ENCODE measurements at places on chromosomes 6 and 20.

DNA sequence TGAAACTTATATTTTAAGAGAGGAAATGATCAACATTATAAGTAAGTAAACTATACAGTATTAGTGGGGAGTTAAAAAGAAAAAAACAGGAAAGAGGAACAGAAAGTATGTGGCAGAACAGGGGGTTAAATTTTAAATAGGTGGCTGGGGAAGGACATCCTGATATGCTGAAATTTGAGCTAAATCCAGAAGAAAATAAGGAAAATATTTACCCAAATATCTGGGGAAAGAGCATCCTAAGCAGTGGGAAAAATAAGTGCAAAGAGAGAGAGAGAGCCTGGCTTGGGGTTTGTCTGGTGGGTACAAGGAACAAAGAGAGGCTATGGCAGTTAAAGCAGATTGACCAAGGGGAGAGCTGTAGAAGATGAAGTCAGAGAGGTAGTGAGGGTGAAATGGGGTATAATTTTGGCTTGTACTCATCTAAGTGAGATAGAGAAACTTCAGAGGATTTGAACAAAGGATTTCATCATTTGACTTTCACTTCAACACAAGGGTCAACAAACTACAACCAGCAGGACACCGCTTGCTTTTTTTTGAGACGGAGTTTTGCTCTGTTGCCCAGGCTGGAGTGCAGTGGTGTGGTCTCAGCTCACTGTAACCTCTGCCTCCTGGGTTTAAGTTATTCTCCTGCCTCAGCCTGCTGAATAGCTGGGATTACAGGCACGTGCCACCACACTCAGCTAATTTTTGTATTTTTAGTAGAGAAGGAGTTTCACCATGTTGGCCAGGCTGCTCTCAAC is 328.4 kb upstream of the CNR1 start:
- DNase-seq: no peak

DNA sequence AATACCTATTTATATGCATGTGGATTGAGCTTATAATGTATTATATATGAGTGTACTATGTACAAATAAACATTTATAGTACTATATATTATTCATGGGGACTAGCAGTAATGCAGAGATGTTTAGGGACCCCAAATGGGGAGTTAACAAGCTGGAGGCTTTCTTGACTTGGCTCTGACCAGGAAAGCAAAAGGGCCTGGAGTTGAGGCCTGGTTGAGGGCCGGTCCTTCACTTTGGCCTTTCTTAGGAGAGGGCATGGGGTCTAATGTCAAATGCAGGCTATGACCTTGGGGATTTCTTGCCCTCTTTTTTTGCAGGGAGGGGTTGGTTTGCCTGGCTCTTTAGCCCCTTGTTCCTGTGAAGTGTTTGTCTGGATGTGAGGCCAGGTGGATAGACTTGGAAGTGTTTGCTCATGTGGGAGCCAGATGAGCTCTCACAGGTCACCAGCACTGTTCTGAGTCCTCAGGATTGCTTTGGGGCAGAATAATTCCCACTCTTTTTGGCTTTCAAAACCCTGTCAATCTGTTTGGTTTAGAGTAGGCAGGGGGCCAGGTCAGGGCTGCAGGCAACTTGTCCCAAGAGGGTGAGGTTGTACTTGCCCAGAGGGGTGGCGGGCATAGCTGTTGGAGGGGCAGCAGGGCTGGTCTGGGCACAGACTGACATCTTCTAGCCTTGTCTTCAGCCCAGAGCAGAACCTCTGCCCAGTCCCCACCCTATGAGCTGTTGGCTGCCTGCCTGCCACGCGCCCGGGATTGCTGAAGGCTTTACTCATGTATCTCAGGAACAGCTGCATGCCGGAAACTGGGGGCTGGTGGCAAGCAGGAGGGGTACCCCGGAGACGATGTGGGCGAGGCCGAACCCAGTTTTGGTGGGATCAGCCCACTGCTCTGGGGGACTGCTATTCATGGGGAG is 14.6 kb downstream of the TJAP1 start:
- DNase-seq: no peak

GRCh38 chr20:62966212-62967148 is 14.0 kb downstream of the SLC17A9 start:
- no peak for DNase-seq

DNA sequence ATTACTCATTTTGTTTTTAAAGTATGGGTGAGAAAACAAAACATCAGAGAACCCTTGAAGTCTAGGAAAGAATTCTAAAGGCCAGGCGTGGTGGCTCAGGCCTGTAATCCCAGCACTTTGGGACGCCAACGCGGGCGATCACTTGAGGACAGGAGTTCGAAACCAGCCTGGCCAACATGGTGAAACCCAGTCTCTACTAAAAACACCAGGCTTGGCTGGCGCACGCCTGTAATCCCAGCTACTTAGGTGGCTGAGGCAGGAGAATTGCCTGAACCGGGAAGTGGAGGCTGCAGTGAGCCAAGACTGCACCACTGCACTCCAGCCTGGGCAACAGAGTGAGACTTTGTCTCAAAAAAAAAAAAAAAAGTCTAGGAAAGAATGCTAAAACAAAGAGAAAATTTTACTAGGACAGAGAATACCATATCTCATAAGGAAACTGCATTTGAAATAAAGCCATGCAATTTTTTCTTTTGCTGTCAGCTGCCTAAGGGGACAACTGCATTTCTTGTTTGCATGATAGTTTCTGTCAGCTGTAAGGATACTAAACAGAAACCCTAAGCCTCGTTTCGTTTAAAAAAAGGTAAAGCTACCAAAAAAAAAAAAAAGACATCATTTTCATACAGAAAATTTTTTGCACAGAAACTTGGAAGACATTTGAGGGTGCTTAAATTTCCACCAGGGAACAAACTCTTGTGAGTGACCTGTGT is 32.1 kb downstream of the SMLR1 start:
- DNase-seq: no peak

- no peak for DNase-seq
Measured at GRCh38 chr6:25685251-25685650, 33.2 kb downstream of the SCGN start.

DNA sequence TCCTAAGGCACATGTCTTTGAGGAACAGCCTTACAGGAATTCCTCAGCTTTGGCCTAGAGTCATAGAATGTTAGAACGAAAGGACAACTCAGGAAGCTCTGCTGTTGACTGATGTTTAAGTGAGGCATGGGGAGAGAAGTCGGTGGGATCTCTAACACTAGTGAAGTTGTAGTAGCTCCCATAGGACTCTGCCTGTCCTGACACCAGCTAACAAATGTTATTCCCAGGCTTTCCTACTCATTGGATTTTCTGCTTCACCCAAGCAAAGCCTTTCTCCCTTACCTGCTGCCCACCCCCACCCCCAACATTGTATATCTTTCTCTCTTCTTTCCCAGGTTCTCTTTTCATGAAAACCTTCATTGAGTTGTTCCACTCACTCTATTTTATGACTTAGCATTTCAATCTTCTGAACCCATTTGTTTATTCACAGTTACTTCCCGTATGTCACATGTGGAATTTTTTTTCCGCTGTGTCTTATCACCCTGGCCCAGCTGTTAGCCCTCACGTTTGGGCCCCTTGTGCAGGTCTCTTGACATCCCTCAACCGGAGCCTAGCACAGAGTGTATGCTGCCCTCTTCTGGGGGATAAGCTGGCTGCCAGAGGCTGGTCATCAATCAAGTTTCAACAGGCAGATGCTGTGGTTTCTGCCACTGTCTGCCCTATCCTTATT is 39.2 kb upstream of the RNF8 start:
- DNase-seq: peak; percentile 40

- no peak for DNase-seq
Measured at GRCh38 chr6:39453241-39453640, 130.7 kb upstream of the KCNK16 start.

GRCh38 chr6:34310817-34311216 is 62.0 kb upstream of the SMIM29 start:
- DNase-seq: no peak

GRCh38 chr6:13302751-13303667 is 25.3 kb downstream of the TBC1D7 start:
- DNase-seq: no peak

Data from NCI-H2171 (cell line).